ENCODE measurements at places on chromosomes 11 and 22.

GRCh38 chr22:46062971-46063631, 86.1 kb upstream of the WNT7B start:
- no peak for DNase-seq

DNA sequence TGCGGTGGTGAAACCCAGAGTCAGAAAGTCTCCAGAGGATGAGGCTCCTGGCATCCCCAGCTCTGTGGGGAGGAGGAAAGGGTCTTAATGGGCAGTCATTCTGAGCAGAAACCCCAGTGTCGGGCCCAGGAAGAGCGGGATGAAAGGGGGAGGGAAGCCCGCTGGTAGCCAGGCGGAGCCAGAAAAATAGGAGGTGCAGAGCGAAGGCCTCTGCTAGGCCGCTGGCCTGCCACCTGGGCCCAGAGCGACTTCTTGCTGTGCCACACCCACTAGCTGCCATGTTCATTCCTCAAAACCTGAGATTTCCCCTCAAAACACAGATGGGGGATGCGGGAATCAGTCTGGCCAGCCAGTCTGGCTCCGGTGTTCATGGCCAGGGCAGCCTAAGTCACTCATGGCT, 650 bp upstream of the POU2AF3 start:
- no peak for DNase-seq

GRCh38 chr22:31345331-31346254, 553 bp downstream of the PATZ1 start:
- peak; percentile 75 for DNase-seq

DNA sequence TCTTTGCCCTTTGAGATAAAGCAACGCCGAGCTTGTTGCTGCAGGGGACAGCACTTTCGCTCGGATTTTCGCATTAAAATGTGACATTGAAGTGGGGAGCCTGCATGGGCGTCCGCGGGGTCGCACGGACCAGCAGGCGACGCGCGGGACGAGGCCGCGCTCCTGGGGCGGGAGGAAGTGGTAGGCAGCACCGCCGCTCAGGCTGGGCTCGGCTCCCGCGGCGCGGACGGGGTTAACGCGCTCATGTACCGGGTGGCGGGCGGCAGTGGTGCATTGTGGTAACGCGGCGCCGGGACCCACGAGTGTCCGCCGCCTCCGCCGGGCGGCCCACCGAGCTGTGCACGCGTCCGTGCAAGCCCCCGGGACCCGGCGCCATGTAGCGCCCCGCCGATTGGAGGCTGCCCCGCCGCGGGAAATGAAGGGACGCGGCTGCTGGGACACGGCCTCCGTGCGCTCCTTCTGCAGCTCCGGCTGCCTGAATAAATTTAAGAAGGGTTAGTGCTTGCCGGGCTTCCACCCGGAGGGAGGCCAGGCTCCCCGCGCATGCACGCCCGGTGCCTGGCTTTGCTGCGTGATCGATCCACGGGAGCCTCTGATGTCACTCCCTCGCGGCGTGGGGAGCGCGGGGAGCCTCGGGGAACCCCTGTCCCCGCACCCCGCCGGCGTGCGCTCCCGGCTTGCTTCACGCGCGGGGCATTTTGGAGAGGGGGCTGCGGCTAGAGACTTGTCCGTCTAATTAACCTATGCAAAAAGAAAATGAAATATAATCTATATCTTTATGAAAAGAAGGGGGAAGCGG, 127.7 kb downstream of the OSBP2 start:
- DNase-seq, result no peak

- DNase-seq, result no peak
These were observed 1117.3 kb downstream of the BRD1 start for GRCh38 chr22:48710410-48710809.

DNA sequence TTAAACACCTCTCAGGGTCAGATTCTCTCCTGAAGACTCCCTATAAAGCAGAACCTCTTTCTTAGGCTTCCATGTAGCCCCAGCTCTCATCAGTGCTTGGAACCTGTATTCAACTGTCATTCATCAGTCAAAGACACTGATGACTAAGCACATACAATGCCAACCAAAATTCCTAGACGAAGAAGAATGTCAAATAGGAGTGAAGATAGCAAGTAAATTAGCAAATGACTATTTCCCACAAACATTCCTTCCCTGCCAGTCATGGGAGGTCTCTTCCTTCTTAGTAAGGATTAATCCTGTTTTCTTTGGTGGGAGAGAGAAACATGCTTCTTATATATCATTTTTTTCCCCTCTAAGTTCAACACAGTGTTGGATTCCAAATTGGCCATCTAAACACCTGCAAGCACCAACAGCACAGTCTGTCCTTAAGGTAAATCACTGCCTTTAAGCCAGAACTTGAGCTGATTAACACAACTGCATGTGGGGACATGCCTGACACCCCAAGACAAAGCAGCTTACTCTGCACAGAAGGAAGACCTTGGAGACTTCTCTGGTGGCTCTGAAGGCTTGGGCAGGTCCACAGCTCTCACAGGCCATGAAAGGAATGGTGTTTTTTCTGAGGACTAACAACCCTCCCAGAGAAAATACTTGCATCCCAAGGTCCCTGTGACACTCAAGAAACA, 47.5 kb upstream of the ME3 start:
- DNase-seq, result no peak

DNA sequence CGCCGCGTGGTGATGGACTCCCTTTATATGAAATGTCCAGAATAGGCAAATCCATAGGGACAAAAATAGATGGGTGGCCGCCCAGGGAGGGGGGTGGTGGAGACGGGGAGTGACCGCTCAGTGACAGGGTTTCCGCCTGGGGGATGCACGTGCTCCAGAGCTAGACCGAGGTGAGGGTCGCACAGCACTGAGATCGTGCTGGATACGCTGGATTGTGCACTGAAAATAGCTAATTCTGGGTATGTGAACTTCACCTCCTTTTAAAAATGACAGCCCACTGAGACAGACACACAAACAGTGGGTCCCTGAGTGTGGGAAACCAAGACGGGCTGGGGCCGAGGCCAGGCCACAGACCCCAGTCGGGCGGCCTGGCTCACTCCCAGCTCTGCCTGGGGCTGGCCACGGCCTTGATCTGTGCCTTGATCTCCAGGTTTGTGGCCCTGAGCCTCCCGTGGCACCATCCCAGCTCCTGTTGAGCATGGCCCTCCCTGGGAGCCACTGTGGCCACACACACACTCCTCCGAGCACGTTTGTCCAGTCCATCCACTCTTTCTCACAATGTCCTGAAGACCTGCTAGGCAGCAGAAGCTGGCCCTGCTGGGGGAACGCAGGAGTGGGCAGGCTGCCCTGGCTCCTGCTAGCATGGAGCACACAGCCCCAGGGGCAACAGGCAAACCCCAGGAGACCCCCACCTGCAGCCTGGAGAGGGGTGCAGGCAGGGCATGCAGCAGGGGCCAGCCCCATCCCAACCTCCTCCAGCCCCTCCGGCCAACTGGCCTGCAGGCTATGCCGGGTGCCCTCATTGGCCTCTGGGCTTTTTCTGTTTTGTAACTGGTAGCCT, 41.0 kb upstream of the TH start:
- no peak for DNase-seq

DNA sequence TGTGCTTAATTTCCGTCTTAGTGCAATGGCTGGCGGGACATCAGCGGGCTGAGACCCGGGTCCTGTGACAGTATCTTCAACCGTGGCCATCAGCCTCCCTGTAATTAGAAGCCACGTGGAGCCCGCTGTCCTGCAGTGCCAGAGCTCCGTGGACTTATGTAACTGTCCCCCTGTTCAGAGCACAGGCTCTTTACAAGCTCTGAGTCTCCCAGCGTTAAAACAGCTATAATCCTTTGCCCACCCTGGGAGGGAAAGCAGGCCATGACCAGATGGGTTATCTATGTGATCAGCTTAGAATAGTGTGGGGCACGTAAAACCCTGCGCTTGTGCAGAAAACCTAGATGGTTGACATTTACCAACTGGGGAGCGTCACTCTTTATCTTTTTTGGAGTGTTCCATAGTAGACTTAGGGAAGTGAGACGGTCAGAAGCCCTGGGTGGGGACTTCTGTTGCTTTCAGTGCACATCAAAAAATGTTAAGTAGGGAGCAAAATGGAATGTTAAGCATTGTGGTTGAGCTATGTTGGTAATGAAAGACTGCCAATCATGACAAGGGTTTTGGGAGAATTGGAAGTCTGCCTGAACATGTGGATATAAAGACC, 103.5 kb upstream of the CADM1 start:
- no peak for DNase-seq

GRCh38 chr11:110808248-110808647, 96.0 kb upstream of the ARHGAP20 start:
- DNase-seq, result no peak

GRCh38 chr11:57458410-57459163, 1.7 kb upstream of the RTN4RL2 start:
- DNase-seq, result no peak

- DNase-seq, result no peak
These were observed 67.8 kb downstream of the SYT9 start for GRCh38 chr11:7319501-7319900.

DNA sequence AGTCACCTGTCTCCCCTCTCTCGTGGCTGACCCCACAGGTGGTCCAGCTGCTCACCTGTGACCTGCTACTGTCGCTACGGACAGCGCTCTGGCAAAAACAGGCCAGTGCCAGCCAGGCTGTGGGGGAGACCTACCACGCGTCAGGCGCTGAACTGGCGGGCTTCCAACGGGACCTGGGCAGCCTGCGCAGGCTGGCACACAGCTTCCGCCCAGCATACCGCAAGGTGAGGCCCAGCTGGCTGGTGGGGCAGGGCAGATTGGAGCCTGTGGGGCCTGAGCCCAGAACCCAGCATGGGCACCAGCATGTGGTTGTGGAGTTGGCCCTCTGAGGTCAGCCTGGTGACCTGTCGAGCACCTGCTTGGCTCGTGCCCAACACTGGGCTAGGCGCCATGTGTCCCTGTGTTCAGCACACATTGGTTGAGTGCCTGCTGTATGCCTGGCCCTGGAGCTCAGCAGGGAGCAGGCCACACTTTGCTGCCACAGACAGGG, 11.9 kb downstream of the SHISA8 start:
- no peak for DNase-seq

- no peak for DNase-seq
These were observed 49.6 kb upstream of the E2F8 start for GRCh38 chr11:19290356-19290755.

- no peak for DNase-seq
These were observed 6.4 kb upstream of the MUC6 start for GRCh38 chr11:1042626-1043562.

DNA sequence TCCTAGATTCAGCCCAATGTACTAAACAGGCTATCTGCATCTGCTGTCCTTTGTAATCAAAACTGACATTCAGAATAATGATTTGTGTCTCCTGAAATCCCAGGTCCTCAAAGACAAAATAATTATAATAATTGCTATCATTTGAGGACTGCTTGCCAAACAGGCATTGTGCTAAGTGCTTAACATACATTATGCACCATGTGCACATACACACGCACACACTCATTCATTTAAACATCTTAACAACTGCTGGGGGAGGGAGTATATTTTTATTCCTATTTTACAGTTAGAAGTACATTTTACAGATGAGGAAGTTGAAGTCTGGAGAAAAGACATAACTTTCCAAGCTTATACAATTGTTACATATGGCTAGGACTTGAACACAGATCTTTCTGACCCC, 308.0 kb upstream of the ZC3H12C start:
- DNase-seq, result no peak

DNA sequence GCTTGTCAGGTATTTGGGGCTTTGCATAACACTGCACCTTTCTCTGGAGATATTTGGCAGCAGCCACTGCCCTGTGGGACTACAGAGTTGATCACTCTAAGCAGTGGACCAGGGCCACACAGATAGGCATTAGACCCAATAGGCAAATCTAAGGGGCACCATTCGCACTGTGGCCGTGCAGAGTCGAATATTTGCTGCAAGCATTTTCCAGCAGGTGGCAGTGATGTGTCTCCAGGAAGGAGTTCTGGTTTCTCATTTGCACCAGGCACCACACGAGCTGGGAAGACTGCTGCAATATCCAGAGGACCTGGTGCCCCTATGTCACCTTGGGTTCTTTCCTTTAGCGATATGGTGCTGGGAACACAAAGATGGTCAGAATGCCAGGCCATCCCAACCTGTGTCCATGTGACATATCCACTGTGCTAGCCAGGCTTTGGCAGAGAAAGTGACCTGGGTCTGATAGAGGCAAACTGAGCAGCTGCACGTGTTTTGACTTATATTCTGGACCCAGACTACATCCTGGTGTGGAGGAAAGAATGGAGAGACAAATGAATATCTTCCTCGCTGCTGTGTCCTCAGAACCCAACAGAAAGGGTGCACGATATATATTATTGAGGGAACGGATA, 318.7 kb downstream of the BUD13 start:
- DNase-seq, result no peak

- DNase-seq, result no peak
These were observed 2.0 kb downstream of the OVOL1 start for GRCh38 chr11:65788821-65789220.

- DNase-seq, result no peak
These were observed 449.8 kb downstream of the SOX6 start for GRCh38 chr11:15906481-15907035.

GRCh38 chr22:35124691-35125219, 58.8 kb downstream of the ISX start:
- DNase-seq, result no peak

GRCh38 chr22:49885881-49886280, 32.2 kb downstream of the ZBED4 start:
- no peak for DNase-seq

- DNase-seq, result no peak
These were observed 21.4 kb downstream of the CHID1 start for GRCh38 chr11:889257-889656.

GRCh38 chr11:61739966-61740365, 12.5 kb upstream of the MYRF start:
- no peak for DNase-seq

All from stimulated activated CD8-positive, alpha-beta memory T cell treated with anti-CD3 and anti-CD28 coated beads, Interleukin-7, amount 100 ng/mL, for 1 hour (primary cell).